ENCODE measurements at places on chromosomes 12 and 14.
A peak's percentile ranks its signal among the peaks of the same experiment; 100 is the strongest.

DNA sequence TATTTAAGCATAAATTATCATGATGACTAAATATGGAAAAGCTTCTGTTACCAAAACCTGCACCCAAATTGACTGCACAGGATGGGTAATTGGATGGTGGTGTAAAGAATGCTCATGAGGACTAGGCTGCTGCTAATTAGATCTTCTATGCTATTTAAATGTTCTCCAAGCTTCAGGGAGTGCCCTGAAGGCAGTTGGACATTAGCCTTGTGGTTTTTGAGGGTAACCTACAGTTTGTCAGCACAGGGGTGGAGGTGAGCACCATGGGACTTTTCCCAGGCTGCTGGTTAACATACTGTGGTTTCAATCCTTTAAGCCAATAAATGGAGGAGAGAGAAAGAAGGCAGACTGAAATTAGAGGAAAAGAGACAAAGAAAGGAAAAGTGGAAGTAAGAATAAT lies 145.0 kb downstream of the WIF1 start:
- DNase-seq: no peak

- no peak for DNase-seq
Measured at GRCh38 chr12:49440035-49440434, 72.8 kb downstream of the SPATS2 start.

DNA sequence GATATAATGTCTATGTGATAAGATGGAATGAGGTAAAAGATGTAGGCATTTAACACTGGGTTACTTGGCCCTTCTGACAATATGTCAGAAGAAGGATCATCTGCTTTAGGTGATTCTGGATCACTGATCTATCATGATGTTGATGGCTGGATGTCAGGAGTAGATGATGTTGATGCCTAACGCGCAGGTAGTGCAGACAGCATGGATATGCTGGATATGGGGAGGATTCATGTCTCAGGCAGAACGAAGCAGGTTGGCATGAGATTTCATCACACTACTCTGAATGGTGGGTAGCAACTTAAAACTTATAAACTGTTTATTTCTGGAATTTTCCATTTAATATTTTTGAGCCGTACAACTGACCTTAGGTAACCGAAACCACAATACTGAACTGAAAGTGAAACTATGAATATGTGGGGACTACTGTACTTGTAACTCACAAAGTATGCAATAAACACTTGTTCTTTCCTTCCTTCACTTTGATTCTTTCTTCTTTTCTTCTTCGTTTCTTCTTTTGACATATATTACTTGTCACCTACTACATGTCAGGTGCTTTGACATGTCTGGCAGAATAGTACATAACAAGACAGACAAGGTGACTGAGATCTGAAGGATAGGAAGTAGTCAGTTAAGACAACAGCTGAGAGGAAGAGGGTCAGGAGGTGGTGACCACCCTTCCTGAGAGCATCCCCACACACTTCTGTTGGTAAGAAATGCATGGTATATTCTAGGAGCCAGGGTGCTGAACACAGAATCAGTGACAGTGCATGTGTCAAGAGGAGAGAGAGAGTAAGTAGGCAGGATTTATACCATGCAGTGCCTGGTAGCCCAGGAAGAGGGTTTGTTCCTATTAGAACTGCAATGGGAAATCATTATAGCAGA lies 238.8 kb downstream of the PPFIA2 start:
- DNase-seq: peak; percentile 11

DNA sequence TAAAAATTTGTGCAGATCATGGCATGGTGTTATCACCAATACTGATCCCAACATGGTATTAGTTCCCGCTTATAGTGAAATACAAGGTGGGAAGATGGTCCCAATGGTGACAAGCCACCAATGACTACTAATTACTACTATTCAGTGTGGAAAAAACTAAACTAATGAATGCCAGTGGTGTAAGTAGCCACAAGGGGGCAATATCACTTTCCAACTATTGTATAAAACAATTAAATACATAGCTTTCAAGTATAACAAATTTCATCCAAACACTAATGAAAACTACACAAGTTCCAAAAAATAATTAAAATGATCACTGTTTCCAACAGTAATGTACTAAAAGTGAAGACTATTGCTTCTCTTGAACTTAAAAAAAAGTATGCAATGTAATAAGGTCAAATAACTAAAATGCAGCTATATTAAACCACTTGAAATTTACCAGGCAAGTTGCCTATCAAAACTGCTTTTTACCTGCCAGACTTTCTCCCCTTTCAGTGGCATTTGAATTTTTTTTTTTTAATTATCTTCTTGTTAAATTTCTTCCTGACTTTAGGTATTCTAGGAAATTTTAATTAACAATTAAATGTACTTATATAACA lies 58.0 kb downstream of the PAPLN start:
- DNase-seq: no peak

GRCh38 chr14:65794674-65795279 lies 382.2 kb downstream of the FUT8 start:
- DNase-seq: no peak

GRCh38 chr12:110760204-110760609 lies 17.5 kb upstream of the PPP1CC start:
- no peak for DNase-seq

DNA sequence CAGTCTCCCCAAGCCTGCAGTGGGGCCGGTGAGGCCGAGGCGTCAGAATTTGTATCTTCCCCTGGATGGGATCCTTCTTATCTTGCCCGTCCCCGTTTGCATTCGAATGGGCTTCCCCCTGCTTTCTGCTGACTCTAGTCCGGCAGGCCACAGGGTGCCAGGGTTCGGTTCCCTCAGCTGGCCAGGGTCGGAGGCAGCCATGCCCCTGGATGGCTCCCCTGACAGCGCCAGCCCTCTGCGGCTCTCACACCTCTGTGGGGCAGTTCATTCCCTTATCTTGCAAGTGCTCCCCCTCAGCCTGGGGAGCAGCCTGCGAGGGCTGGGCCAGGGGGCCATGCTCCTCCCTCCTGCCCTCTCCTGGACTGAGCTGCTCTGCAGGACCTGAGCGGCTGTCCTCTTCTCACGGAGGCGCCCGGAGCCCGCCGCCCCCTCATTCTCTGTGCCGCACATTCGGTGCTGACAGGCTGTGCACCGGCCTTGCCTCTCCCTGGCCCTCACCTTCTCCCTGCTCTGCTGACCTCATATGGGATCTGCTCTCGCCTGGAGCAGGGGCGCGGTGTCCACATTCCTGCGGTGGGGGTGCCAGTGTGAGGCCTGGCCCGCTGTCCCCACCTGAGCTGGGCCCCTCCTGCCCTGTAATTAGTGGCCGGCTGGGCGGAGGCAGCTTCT lies 32.8 kb downstream of the KIF26A start:
- DNase-seq: no peak

DNA sequence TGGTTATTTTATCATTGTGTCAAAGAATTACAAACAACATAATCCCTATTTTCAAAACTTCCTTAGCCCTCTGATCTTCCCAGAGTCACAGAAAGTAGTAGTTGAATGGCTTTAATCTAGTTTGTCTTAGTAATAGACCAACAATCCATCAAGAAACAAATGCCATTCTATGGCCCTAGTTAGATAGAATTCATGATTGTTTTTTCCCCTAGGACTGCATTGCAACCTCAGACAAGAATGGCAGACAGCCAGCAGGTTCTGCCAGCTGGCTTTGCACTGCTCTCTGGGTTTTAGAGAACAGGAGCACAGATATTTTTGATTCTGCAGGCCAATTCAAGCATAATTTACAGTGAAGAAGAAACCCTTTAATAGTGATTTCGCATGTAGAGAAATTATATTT lies 33.8 kb downstream of the SYT1 start:
- no peak for DNase-seq

DNA sequence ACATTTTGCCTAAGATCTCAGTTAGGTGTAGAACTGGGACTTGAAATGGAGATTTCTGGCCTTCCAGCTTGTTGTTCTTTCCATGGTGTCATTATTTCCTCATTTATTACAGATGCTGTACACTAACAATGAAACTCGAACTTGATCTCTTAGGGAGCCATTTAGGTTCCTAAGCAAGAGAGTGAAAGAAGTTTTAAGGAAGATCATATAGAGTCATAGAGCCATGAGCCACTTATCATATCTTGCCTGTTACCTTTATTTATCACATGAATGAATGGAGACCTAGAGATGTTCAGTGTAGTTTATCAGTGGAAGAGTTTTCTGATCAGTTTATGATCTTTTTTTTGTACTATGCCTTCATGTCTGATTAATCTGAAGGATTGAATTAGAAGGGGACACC lies 9.9 kb downstream of the HELB start:
- DNase-seq: no peak

DNA sequence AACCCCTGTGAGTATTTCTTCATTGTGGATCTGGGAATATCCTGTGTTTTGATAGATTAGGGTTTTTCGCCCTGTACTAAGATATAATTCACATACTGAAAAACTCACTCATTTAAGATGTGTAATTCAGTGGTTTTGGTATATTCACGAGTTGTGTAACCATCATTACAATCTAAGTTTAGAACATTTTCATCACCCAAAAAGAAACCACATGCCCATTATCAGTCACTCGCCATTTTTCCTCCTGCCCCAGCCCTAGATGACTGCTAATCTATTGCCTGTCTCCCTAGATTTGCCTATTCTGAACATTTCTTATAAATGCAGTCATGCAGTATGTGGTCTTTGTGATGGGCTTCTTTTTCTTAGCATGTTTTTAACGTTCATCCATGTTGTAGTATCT lies 67.9 kb upstream of the ATF1 start:
- DNase-seq: no peak

DNA sequence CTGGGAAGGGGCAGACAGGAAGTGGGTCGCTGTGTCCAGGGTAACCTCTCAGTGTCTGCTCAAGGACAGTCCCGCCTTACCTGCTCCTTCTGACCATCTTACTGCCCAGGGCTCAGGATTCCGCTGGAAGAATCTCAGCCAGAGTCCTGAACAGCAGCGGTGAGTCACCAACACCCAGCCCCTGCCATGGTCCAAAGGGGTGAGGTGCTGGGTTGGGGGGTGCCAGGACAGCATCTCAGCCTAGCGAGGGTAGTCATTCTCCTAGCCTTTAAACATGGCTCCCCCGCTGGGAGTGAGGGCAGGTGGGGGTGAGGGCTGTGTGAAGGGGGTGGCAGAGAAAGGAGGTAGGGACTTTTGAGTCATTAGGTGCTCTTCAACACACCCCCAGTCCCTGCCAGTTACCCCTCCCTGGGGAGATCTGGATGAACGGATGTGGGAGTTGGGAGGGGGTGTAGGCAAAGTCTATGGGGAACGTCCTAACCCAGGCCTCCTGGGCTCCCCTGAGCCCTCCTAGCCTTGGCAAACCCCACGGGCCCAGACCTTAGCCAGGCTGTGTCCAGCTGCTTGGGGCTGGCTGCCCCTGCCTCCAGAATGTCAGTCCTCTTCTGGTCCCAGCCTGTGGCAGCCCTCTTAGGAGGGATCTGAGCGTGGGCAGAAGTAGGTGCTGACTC lies 2.5 kb downstream of the TAMALIN start:
- DNase-seq: peak; percentile 92

- no peak for DNase-seq
Measured at GRCh38 chr14:72525087-72525915, 368.6 kb downstream of the DPF3 start.

DNA sequence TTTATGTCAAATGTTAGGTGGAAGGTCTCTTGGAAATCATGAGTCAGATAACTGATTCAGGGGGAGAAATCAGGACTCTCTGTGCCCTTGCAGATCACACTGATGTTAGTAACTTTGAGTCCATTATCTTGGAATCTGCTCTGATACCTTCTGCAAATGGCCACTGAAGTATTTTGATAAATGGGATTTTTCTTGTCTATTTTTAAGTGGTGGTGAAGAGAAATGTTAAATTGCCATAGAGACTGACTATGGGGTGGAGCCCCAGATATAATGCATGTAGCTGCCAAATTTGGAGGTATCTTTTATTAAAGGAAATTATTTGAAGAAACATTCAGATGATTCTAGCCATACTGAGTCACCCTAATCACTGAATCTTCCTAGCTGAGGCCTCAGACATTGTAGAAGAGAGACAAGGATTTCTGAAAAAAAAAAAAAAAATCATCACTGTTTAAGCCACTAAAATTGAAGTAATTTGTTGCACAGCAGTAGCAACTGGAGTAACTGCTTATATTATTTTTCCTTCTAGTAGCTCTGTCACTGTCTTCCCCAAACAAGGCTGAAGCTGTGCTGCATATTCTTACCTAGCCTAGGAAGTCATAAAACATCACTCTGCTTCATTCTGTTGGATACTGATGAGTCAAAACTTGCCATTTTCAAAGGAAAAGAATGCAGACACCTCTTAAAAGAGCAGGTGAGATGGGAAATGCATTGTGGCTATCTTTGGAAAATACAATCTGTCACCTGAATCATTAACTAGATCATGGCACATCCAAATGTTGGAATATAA lies 36.0 kb upstream of the CLEC14A start:
- no peak for DNase-seq

- no peak for DNase-seq
Measured at GRCh38 chr12:70639535-70639934, 2.3 kb upstream of the PTPRB start.

- DNase-seq: peak; percentile 19
Measured at GRCh38 chr12:101551362-101552114, 43.2 kb upstream of the MYBPC1 start.

DNA sequence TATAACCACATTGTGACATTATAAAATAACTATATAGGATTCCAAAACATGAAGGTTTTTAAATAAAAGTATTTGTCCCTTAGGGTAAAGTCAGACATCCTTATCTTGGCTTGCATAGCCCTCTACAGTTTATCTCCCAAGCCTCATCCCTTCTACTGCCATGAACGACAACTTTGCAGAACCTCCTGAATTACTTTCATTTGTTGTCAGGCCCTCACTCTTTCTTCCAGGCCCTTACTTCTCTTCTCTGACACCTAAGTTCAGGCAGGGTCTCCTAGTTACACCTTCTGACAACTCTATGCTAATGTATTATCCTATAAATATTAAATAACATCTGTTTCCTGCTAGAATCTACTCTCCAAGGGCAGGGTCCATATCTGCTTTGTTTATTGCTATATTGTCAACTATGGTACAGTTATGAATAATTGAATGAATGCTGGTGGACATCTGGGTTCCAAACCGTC lies 115.7 kb upstream of the MDM1 start:
- no peak for DNase-seq

DNA sequence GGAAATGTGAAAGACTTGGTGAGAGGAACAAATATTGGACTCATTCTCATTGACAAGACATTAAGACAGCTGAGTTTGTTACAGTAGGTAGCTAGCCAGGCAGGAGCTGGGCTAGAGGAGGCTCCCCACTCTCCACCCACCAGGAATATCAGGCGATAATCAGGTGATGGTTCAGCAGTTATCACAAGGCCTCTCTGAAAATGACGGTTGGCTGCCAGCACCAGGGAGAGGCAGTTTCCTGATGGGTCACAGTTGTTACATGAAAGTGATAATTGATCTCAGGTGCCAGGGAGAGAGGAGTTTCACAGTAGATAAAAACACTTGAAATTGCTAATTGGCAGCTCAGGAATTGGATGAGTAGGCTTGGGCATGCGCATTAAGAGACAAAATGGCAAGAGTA lies 116.5 kb downstream of the TMTC2 start:
- peak; percentile 47 for DNase-seq

DNA sequence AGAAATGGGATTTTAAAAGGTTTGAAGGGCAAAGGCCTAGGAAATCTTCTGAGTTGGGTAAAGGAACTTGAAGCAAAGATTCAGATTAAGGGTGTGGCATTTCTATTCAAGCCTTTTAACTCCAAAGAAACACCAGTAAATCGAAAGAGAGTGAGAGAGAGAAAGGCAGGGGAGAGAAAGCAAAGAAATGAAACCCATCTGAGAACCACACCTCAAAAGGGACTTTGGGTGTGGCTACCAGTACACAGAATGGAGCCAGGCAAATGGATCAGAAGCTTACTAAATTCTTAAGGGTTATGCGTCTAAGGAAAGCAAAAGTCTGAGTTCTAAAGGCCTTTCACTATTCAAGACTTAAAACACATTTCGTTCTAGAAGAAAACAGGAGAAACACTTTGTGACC lies 277.4 kb downstream of the BCL11B start:
- no peak for DNase-seq

GRCh38 chr14:102955636-102956408 lies 33.4 kb downstream of the AMN start:
- peak; percentile 5 for DNase-seq
